ENCODE measurements at places on chromosomes 12 and 14. TPM values are rescaled to one million over a fixed set of nuclear protein-coding genes. Genes with fewer than 3 reads are reported as not detected.

- no peak for DNase-seq
These were observed 29.2 kb downstream of the HSP90AA1 start for GRCh38 chr14:102057480-102058114.

DNA sequence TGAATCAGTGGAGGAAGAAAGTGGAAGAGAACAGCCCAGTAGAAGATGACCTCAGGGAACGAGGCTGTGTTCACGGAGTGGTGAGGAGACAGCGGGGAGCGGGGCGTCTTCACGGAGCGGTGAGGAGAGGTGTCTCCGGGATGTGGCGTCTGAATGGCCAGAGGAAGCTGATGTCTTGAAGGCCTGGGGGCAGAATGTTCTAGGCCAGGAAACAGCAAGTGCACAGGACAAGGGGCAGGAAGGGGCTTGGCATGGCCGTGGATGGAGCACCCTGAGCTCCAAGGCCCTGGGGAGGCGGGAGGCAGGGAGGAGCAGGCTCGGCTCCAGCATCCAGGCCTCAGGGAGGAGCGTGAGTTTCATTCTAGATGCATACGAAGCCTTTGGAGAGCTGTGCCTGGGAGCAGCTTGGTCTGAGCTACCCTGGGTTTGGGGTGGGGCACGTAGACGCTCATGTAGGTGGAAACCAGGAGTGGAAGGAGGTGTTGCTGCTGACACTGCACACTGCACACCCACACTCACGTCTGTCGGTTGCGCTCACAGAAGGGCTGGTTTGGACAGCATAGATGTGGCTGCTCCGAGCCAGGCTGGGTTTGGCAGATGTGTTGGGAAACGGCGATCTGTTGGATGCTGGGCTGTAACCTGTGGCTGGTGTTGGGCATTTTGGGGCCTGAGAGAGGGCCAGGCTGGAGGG is 131.6 kb downstream of the ADGRD1 start:
- DNase-seq, result no peak

DNA sequence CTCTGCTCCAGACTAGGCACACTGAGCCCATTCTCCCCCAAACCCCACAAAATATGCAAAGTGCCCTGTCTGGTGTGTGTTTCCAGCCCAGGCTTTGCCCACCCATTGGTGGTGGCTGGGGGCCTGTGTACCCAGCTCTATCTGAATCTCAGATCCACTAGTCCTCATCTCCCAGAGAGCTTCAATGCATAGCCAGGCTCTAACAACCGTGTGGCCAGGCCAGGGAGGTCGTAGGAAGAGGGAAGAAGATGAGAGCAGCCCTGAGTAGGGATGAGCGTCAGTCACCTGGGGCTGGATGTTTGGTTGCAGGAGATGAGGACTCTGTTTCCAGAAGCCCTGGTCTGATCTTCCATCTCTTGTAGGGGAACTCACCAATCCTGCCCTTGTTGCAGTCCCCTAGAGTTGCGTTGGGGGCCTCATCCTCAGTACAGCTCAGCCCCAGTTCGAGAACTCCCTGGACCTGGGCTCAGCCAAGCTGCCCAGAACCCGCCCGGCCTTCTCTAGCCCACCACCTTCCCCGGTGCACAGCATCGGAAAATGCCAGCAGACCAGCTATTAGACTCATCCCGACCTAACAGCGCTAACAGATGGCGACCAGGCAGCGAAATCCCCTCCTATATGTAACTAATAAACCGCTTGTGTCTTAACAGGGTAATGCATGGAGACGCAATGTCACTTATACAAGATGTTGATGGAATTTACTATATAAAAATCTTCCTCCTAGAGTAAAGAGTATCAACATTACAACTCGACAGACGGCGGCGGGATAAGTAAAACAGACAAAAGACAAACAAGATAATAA is 3.2 kb upstream of the LHX5 start:
- DNase-seq, result no peak

DNA sequence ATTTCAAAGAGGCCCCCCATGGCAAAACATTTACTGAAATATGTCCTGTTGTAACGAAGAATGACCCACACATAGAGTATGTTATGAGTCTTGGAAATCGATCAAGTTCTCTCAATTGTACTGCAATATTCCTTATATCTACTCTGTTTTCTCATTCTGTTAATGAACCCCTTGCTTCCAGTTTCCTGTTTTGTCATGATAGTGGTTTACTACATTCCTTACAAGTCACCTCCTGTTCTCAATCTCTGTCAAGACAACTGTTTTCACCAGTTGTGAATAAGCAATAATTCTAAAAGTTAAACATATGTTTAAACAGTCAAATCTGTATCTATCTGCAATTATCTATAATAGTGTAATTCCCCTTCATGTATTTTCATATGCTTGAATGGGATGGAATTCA is 16.4 kb upstream of the ARID2 start:
- DNase-seq, result no peak

GRCh38 chr14:100271247-100271939 is 32.4 kb downstream of the YY1 start:
- no peak for DNase-seq

The DDN gene
- total RNA-seq, result 0.16 TPM

DNA sequence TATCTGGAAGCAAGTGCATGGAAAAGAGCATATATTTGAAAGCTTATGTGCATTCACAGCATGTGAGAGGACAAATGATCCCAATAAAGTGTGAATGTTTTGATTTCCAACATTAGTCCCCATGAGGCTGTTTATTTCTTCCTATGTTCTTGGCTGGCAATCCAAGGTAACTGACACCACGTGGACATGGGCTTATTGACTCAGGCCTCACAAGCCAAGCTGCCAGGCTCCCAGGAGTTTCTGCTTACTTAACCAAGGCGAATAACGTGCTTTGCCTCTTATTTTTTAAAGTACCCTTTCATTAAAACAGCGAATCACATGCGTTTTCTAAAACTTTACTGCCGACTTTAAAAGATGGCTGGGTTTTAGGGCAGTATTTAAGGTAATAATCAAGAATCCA is 441.7 kb downstream of the FUT8 start:
- DNase-seq, result no peak

The SAV1 gene
- 76.0 TPM for total RNA-seq

The BEST3 gene
- total RNA-seq, result not detected

The TMTC1 gene
- total RNA-seq, result 87.2 TPM

The ABCC9 gene
- total RNA-seq, result 10.2 TPM

- DNase-seq, result no peak
These were observed 179.6 kb upstream of the NUDT4 start for GRCh38 chr12:93198086-93198485.

The PLEK2 gene
- total RNA-seq, result 5.2 TPM

The DEPDC4 gene
- total RNA-seq, result 1.3 TPM

The ACVRL1 gene
- 109 TPM for total RNA-seq

- no peak for DNase-seq
These were observed 123.0 kb upstream of the DYRK2 start for GRCh38 chr12:67525617-67525884.

The C3AR1 gene
- total RNA-seq, result 6.6 TPM

The OR6C2 gene
- not detected for total RNA-seq

GRCh38 chr12:62435303-62436163 is 31.1 kb upstream of the MON2 start:
- no peak for DNase-seq

The MAP1LC3B2 gene
- 8.5 TPM for total RNA-seq

- peak; percentile 96 for DNase-seq
These were observed 7.3 kb downstream of the PHB2 start for GRCh38 chr12:6963016-6963731.

DNA sequence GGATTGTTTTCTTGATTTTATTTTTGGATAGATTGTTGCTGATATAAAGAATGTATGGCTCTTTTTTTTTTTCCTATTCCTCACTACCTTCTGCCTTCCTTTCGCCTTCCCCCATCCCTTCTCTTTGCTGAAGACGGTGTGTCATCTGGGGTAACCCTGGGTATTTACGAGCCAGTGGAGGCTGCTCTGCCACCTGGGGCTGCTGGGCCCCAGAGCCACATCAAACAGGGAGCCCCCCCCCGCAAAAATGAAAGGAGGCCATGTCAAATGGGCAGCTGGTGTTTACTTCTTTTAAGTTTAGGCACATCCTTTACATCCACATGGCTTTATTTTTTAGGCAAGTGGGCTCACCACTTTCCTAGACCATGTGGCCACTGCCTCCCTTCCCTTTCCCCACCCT is 25.4 kb downstream of the CHST11 start:
- DNase-seq, result no peak

- DNase-seq, result no peak
These were observed 702.8 kb downstream of the VRK1 start for GRCh38 chr14:97499790-97500481.

DNA sequence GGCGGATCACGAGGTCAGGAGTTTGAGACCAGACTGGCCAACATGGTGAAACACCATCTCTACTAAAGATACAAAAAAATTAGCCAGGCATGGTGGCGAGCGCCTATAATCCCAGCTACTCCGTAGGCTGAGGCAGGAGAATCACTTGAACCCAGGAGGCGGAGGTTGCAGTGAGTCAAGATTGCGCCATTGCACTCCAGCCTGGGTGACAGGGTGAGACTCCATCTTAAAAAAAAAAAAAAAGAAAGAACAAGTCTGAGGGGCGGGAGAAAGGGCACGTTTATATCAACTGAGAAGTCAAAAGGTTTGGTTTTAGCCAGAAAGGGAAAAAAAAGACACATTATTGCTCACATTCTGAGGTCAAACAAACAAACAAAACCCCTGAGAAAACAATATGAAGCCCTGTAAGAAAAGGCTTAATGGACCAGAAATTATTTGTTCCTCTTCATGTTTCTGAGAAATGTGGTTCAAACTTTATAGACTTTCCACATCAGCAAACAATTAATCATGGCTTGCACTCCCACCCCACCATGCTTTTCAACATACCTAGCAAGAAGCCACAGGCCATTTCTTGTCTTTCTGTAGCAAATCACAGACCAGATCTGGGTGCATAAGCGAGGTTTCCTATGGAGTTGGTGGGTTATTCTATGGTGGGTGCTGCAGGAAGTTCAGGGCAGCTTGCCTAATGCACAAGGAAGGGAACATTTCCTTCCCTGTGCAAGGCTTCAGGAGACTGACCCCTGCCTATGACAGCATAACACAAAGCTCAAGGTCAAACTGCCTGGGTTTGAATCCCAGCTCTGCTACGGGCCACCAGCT is 80.1 kb downstream of the SSPN start:
- DNase-seq, result no peak

The SLC5A8 gene
- total RNA-seq, result 0.33 TPM
